SK-N-SH (cell line): ENCODE measurements at places on chromosomes 1 and 21.

DNA sequence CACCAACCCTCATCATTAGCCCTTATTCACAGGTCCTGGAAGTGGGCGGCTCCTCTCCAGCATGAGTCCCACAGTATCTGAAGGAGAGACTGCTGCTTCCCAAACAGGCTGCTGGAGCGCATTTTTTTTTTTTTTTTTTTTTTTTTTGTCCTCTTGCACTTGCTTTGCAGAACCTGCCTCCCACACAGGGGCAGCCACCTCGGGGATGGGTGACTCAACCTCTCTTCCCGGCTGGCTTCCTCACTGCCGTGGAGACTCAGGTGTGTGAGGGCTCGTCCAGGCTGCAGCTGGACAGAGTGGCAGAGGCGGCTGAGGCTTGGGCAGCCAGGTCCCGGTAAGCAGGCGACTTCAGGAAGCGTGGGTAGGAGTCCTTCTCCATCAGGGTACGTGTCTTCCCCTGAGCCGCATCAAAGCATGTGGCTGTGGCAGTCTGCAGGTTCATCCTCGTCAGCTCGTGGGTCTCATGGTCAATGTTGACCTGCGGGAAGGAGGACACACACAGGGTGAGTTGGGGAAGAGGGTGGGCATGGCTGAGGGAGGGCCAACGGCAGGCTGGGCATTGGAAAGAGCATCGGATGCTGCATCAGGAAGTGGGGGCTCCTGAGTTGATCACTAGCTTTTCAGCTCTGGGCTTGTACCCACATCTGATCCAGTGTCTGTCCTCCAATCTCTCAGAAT lies 4.0 kb downstream of the RGS16 start:
- peaks cover 33% of the 10 kb centered on the region; the same call in 1 of the 2 replicates for H3K4me1 ChIP-seq
- no peak overlapping the region for H3K27ac ChIP-seq
- H3K4me3 ChIP-seq, result no peak overlapping the region
- H3K27me3 ChIP-seq, result no peaks in the 10 kb centered on the region

GRCh38 chr1:154497026-154497806 lies 4.8 kb upstream of the TDRD10 start:
- no peaks in the 10 kb centered on the region for H3K36me3 ChIP-seq
- H3K27ac ChIP-seq, result no peak overlapping the region
- H3K27me3 ChIP-seq, result peaks cover 71% of the 10 kb centered on the region
- H3K4me1 ChIP-seq, result no peaks in the 10 kb centered on the region

- no peak for DNase-seq
- H3K36me3 ChIP-seq, result no peaks in the 10 kb centered on the region
- H3K4me3 ChIP-seq, result no peak overlapping the region
- no peak overlapping the region for H3K27ac ChIP-seq
These were observed 9.9 kb upstream of the HAO2 start for GRCh38 chr1:119358636-119359035.

GRCh38 chr1:229714964-229715603 lies 89.0 kb downstream of the URB2 start:
- H3K36me3 ChIP-seq, result no peaks in the 10 kb centered on the region
- DNase-seq, result no peak
- no peak overlapping the region for H3K4me3 ChIP-seq
- no peaks in the 10 kb centered on the region for H3K4me1 ChIP-seq
- no peak overlapping the region for H3K27ac ChIP-seq

DNA sequence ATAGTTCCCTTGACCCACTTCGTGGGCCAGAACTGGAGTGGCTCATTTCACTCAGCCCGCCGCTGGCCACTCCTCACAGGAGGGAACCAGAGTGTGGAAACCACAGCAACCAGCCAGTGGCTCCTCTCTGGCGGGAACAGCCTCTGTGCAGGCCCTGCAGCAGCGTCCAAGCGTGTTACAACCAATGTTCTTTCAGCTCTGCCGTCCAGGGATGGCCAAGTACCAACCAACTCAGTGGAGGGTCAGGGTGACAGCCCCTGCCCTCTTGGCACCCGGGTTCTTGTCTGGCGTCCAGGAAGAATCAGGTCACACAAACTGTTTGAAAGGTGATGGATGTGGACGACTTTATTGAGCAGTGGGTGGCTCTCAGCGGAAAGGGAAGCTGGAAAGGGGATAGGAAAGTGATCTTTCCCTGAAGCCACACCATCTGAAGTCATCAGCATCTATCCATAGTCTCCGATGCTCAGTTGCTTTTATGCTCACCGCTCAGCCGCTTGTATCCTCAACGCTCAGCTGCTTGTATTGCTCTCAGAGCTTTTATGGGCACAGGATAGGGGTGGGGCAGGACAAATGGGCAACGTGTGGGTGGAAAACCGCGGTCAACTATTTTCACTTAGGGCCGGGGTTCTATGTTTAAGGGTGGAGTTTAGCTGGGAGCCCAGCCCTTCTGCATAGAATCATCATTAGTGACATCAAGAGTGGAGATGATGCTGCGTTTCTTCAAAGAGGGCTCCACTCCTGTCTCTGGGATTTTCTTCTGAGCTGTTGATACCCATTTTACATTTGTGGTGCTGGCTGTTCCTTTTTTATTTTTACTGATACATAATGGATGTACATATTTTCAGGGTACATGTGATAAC lies 250.2 kb downstream of the RRAGC start:
- H3K27me3 ChIP-seq, result no peaks in the 10 kb centered on the region
- no peaks in the 10 kb centered on the region for H3K36me3 ChIP-seq
- DNase-seq, result no peak
- no peaks in the 10 kb centered on the region; the same call in 1 of the 2 replicates for H3K4me1 ChIP-seq
- no peak overlapping the region for H3K4me3 ChIP-seq

DNA sequence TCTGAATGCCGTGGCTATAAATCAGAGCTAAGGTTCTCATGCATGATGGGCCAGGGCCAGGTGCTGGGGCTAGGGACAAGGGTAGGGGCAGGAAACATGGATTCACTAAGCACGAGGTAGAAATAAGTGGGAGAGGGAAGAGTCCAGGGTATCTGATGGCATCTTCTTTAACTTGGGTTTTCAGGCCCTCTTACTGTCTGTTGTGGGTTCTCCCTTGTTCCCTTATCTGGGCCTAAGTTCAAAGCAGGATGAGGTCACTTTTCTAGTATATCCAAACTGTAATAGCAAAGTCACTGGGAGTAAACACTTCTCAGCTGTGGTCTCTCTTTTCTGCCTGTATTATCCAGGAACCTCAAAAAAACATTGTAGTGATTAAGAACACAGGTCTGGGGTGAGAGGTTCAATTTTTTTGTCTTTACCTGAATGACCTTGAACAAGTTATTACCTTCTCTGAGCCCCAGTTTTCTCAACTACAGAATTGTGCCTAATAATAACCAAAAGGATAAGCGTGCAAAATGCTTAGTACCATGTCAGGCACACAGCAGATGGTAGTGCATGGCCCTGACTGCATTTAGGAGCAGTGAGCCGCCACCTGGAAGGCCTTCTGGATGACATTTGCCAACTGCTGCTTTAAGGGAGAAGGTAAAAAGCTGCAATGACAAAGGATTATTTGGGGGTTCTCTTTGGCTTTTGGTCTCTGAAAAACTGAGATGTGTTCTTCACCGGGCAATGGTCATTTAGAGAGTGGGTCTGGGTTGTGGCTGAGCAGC lies 53.6 kb upstream of the A3GALT2 start:
- H3K27me3 ChIP-seq, result no peaks in the 10 kb centered on the region
- no peak overlapping the region for H3K4me3 ChIP-seq
- no peak for DNase-seq

GRCh38 chr21:34667761-34668160 lies 1.0 kb upstream of the CLIC6 start:
- H3K4me1 ChIP-seq, result no peaks in the 10 kb centered on the region
- H3K36me3 ChIP-seq, result no peaks in the 10 kb centered on the region
- no peak for DNase-seq
- peaks cover 72% of the 10 kb centered on the region for H3K27me3 ChIP-seq

DNA sequence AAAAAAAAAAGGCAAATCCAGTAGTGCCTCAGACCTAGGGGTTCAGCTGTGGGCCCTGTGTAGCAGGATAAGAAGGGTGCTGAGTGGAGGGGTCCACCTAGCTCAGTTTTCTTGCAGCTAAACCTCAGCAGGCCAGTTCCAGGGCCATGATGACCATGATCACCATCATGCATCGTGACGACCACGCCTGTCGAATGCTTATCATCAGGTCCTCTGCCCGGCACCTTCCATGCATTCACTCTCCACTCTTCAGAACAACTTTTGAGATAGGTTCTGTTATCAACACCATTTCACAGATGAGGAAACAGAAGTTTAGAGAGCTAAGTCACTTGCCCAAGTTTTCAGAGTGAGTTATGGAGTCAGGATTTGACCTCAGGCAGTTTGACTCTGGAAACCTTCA lies 54.9 kb downstream of the ACBD3 start:
- peaks cover 21% of the 10 kb centered on the region; the same call in 1 of the 2 replicates for H3K4me1 ChIP-seq
- DNase-seq, result peak; percentile 6
- H3K4me3 ChIP-seq, result no peak overlapping the region
- H3K36me3 ChIP-seq, result no peaks in the 10 kb centered on the region

- H3K4me3 ChIP-seq, result peak overlapping the region; percentile 98
- peaks cover 8% of the 10 kb centered on the region; the same call in 1 of the 2 replicates for H3K4me1 ChIP-seq
- peak overlapping the region; percentile 92 for H3K27ac ChIP-seq
- peaks cover 5% of the 10 kb centered on the region for H3K36me3 ChIP-seq
These were observed 1.2 kb downstream of the PKN2 start for GRCh38 chr1:88685259-88685620.

GRCh38 chr1:44851308-44851707 lies 8.3 kb upstream of the PTCH2 start:
- H3K4me1 ChIP-seq, result no peaks in the 10 kb centered on the region
- no peak overlapping the region for H3K27ac ChIP-seq
- H3K4me3 ChIP-seq, result no peak overlapping the region
- no peaks in the 10 kb centered on the region for H3K27me3 ChIP-seq

- peaks cover 34% of the 10 kb centered on the region for H3K4me1 ChIP-seq
- no peak overlapping the region for H3K4me3 ChIP-seq
- no peak for DNase-seq
- no peaks in the 10 kb centered on the region for H3K27me3 ChIP-seq
- peak overlapping the region; percentile 80 for H3K27ac ChIP-seq
These were observed 10.0 kb downstream of the FAM163A start for GRCh38 chr1:179753061-179753460.

DNA sequence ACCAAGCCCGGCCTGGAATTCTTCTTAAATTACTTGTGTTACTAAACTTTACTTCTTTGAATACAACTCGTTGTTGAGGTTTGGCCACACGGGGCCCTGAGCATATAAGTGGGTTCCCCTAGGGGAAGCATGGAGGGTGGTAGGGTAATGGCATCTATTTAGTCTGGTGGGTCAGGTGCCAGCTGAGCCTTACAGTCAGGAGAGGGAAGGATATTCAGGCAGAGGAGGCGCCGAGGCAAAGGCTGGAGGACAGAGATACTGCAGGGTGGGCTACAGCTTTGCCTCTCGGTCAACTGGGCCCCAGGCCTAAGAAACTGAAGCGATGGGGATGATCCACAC lies 424 bp upstream of the NECAP2 start:
- DNase-seq, result no peak
- H3K4me1 ChIP-seq, result 0 out of 2 replicates have a peak, but pooled peaks cover 3% of the 10 kb centered on the region
- no peaks in the 10 kb centered on the region for H3K27me3 ChIP-seq
- peak overlapping the region; percentile 90; the same call in 1 of the 2 replicates for H3K4me3 ChIP-seq
- peaks cover 20% of the 10 kb centered on the region for H3K36me3 ChIP-seq
